ENCODE measurements at places on chromosomes 12 and 14.

- peaks cover 17% of the 10 kb centered on the region for H3K4me1 ChIP-seq
- no peaks in the 10 kb centered on the region for H3K36me3 ChIP-seq
- H3K27me3 ChIP-seq: no peaks in the 10 kb centered on the region
Observed at GRCh38 chr12:79057540-79057939, 193.0 kb downstream of the SYT1 start.

- DNase-seq: no peak
- no peak overlapping the region for H3K4me3 ChIP-seq
Observed at GRCh38 chr12:50147281-50147680, 19.9 kb downstream of the CERS5 start.

DNA sequence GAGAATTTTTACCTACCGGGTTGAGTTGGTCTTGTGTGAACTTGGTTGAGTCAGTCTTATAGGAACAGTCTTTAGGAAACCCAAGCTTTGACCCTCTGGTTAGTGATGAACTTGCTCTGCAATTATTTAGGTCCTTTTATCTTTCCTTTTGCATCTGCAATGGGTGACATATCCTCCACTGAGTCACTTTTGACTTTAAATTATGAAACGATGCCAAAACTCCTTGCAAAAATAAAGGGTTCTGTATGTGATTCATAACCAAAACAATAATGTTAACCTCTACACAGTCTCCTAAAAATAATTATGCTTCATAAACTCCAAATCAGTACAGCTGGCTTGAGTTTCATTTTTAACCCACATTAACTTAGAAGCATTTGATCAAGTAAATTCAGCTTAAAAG, 979.4 kb downstream of the GALC start:
- DNase-seq: peak; percentile 72
- H3K4me3 ChIP-seq: no peak overlapping the region
- H3K4me1 ChIP-seq: peaks cover 13% of the 10 kb centered on the region

DNA sequence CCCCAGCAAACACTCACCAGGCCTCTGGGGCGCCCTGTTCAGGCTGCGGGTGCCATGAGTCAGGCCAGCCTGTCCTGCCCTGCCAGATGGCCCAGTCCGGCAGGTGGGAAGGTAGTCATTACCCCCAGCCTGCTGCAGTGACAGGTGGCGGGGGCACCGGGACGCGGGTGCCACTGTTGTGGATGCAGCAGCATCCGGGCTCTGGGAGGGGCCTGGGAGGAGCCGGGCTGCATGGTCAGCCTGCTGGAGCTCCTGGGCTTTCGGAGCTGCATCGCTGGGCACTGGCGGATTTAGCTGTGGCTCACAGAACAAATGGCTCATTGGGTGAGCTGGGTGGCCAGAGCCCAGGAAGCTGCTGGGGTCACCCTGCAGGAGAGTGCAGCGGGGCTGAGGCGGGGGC, 13.5 kb downstream of the CEP170B start:
- peaks cover 26% of the 10 kb centered on the region for H3K36me3 ChIP-seq
- H3K27ac ChIP-seq: no peak overlapping the region
- DNase-seq: no peak
- no peaks in the 10 kb centered on the region for H3K4me1 ChIP-seq
- H3K4me3 ChIP-seq: no peak overlapping the region
- no peaks in the 10 kb centered on the region for H3K27me3 ChIP-seq

GRCh38 chr14:54050759-54051158, 94.1 kb upstream of the BMP4 start:
- H3K4me3 ChIP-seq: no peak overlapping the region
- H3K4me1 ChIP-seq: no peaks in the 10 kb centered on the region
- no peaks in the 10 kb centered on the region for H3K36me3 ChIP-seq
- no peak overlapping the region for H3K27ac ChIP-seq
- DNase-seq: no peak

GRCh38 chr14:90604356-90604755, 207.5 kb downstream of the CALM1 start:
- H3K4me3 ChIP-seq: no peak overlapping the region
- DNase-seq: no peak
- H3K27me3 ChIP-seq: no peaks in the 10 kb centered on the region
- no peak overlapping the region for H3K27ac ChIP-seq
- no peaks in the 10 kb centered on the region for H3K36me3 ChIP-seq
